OCI-LY7 (cell line): ENCODE measurements at places on chromosomes 2 and 18.
A peak's percentile ranks its signal among the peaks of the same experiment; 100 is the strongest.

GRCh38 chr18:78244779-78245178, 734.8 kb upstream of the SALL3 start:
- no peak for DNase-seq

DNA sequence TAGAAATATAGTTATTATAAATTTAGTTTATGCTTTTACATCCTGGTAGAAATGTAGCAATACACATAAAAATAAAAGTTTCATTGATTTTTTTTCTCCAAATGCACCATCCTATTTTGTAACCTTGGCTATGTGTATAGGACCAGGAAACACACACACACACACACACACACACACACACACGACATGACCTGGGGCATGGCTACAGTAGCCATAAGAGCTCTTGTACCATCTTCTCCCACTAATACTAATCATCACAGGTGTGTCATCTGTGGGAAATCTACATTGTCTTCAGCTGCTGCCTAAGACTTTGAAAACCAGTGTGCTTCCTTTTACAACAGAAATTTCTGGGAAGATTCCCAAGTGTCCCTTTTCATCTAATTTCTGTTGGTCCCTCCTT, 144.3 kb downstream of the MCFD2 start:
- DNase-seq: no peak

GRCh38 chr2:150495001-150495400, 7.5 kb upstream of the RND3 start:
- no peak for DNase-seq

- peak; percentile 63 for DNase-seq
These were observed 10.3 kb upstream of the CHST10 start for GRCh38 chr2:100427627-100428258.

DNA sequence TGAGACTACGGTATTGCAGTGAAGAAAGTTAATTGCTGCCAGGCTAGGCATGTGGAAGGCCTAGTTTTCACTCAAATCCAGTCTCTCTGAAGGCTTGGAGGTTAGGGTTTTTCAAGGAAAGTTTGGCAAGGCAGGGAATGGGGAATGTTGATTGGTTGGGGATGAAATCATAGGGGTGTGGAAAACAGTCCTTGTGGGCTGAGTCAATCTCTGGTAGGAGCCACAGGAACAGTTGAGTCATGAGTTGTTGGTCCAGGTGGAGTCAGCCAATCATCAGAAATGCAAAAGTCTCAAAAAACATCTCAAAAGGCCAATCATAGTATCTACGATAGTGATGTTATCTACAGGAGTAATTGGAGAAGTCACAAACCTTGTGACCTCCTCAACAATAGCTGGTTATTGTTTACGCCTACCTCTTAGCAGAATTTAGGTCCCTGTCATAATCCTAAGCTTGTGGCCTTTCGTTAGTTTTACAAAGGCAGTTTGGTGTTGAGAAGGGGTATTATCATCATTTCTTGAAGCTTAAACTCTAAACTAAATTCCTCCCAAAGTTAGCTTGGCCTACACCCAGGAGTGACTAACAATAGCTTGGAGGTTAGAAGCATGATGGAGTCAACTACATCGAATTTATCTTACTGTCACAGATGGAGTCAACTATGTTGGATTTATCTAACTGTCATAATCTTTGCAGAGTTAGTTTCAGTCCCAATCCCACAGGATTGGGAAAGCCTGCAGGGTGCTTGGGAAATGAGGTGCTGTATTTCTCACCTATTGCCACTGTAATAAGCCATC, 33.7 kb upstream of the APCDD1 start:
- DNase-seq: no peak

DNA sequence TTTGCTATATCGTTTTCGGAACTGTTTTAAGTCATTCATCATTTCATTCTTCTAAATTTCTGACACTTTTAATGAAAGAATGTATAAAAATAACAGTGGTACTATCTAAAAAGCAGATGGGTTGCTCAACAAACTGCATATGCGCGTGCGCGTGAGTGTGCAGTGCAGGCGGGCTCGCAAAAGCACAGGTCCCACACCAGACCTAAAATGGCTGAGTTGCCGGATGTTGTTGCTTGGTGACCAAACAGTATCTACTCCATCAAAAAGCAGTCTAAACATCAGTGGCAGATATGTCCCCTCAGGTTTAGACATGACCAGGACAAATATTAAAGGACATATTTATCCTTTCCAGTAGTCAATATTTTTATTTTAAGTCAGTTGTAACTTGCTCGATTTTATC, 5.1 kb downstream of the NOL4 start:
- DNase-seq: no peak

GRCh38 chr2:230674966-230675672, 37.5 kb upstream of the CAB39 start:
- DNase-seq: no peak

- no peak for DNase-seq
These were observed 135.2 kb downstream of the RTN4 start for GRCh38 chr2:54915101-54915500.

- DNase-seq: no peak
These were observed 7.0 kb downstream of the TIMM21 start for GRCh38 chr18:74155276-74155675.

DNA sequence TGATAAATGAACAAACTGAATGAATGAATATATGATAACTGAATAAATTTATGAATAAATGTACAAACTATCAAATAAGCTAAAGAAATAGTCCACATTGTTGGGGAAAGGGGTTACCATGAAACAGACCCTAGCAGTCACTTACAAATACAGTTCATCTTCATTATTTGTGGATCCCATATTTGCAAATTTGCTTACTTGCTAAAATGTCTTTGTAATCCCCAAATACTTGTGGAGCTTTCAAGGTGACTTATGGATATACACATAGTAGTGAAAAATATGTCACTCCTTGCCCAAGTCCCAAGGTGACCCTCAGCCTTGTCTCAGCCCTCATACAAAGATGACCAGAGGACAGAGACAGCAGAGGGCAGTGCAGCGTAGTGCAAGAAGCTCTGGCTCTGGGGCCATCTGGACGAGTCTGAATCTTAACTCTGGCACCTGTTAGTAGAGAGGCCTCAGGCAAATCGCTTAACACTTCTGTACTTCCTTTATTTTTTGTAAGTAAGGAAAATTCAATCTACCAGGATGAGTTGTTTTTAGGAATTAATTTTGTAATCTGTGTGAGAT, 3.1 kb downstream of the PAIP2B start:
- DNase-seq: peak; percentile 81

DNA sequence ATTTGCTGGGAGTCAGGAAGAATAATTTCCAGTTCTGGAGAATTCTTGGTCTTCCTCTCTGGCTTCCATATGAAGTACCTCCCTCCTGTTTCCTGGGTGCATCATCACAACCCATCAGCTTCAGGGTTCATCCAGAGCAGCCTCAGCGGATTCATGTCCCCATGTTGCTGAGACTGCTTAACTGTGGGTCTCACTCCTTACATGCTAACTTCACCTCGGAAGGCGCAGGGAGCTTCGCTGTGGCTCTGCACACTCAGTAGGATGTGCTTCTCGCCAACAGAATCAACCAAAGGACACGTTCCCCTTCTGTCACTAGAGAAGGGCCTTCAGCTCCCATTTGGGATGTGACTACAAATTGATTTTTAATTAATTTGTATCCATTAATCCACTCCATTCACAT, 24.2 kb downstream of the FBLN7 start:
- DNase-seq: no peak

- DNase-seq: no peak
These were observed 31.6 kb upstream of the ATG16L1 start for GRCh38 chr2:233219848-233220247.

DNA sequence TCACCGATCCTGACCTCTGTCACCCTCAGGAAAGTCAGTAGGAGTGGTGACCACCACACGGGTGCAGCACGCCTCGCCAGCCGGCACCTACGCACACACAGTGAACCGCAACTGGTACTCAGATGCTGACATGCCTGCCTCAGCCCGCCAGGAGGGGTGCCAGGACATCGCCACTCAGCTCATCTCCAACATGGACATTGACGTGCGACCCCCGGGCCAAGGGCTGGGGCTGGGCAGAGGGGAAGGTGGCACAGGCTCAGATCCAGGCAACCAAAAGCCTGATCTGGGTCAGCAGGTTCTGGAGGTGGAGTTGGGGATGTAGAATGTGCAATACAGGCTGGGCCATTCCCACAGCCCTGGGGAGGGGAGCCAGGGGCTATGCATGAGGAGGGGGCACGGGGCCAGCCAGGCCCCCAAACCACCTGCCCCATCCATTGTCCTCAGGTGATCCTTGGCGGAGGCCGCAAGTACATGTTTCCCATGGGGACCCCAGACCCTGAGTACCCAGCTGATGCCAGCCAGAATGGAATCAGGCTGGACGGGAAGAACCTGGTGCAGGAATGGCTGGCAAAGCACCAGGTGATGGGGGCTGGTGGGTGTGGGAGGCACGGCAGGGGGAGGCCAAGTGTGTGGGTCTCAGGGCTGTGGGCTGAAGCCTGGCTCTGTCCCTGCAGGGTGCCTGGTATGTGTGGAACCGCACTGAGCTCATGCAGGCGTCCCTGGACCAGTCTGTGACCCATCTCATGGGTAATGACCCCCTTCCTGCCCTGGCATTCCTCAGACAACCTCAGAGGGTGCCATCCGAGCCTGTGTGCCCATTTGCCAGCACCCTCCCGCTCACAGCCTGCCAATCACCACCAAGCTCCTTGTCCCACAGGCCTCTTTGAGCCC, 1.4 kb downstream of the ALPI start:
- DNase-seq: no peak

- no peak for DNase-seq
These were observed 148.9 kb downstream of the TMEM182 start for GRCh38 chr2:102910724-102911123.

DNA sequence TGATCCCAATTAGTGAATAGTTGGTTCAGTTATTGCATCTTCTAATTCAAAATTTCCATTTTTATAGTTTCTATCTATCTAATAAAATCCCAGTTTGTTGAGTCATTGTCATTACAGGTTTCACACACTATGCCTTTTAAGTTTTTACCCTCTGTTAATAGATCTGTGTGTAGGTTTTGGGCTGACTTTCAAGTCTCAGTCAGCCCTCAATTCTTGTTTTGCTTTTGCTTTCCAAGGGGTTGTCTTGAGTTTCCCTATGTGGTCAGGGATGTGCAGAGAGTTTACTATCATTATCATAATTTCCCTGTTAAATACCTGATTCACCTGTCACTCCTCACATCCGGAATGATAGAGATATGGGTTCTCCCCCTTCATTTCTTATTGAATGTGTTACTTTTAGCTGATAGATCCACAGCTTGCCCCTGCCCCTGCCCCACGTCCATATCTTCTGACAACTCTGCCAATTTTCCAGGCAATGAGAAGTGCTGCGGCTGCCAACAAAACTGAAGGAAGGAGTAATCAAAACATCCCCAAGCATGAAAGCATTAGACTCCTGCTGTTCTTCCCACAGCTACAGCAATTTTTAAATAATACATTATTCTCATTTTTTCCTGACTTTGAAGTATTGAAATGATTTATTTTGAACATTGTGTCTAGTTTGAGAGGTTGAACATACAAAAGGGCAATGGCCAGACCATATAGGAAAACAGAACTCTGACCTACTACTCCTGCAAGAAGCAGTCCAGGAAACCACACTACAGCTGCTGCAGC, 1064.8 kb downstream of the SUCLG1 start:
- no peak for DNase-seq

- peak; percentile 74 for DNase-seq
These were observed 41.3 kb downstream of the PSMG2 start for GRCh38 chr18:12744103-12744502.

- DNase-seq: no peak
These were observed 881.0 kb upstream of the CHAC2 start for GRCh38 chr2:52886556-52886955.

GRCh38 chr18:57150828-57151227, 3.9 kb downstream of the BOD1L2 start:
- no peak for DNase-seq

DNA sequence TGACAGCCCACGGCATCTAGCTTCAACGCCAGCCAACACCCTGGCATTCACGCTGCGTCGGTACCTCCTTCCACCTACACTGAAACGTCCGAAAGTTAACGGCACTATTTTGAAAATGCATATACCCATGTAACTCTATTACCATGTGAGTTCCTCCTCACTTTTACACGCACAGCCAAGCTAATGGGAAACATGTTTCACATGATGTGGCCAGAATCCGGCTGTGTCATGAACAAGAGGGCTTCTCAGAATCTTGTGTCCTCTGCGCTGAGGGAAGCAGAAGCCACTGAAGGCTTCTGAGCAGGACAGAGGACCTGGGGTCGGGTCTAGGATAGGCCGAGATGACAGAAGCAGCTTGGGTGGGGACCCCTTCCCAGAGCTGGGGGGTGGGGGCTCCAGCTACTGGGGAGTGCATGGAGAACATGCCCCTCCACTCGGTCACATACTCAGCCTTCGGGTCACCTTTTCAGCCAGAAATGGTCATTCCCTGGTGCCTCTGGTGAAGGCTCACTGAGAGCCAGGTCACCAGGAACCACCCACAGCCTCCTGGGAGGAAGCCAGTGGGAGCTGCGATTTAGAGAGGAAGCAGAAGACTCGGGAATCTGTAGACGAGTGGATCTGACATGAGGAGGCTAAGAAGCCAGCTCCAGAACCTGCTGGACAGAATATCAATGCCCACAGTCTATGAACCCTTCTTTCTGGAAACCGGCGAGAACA, 41.5 kb downstream of the HDAC4 start:
- no peak for DNase-seq

DNA sequence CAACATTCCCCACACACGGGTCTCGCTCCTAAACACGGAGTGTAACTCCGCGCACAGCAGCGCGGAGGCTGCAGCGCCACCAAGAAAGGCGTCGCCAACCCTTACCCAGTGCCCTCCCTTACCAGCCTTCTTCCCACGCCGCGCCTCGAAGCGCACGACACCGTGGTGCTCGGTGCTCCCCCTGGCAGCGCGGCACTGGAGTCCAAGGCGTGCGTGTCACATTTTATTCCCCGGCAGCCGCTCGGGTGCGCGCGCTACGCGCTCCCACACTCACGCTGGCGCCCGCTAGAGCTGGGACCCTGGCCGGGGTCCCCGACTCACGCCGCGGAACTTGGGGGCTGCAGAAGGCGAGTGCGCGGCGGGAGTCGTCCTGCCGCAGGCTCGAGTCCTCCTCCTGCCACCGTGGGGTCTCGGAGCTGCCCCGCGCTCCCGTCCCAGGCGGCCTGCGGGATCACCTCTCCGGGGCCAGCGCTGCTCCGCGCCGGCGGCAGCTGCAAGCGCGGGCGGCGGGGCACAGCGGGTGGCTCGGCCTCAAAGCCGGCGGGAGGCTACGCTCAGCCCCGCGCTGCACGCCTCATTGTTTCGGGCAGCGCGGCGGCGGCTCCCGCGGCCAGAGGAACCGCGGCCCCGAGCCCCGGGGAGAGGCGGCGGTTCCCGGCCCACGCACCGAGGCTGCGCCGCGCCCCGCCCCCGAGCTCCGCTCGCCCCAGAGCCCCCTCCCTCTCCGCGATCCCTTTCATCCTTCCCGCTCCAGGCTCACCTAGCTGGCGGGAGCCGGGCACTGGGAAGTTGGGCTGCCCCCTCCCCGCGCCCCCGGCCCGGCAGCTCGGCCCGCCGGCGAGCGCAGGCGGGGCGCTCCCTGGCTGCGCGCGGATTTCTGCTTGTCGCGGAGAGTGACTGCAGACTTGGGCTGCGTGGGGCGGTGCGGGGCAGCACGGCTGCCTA, at the start of gene ST6GAL2:
TSS of gene ST6GAL2 (minus strand) at position 197 of the 945 bp plus-strand sequence. CDS start 42,190 bp downstream, outside the sequence.
- DNase-seq: no peak
